ENCODE measurements at places on chromosomes 12 and 14.

GRCh38 chr12:124639122-124639806 is 71.9 kb upstream of the NCOR2 start:
- DNase-seq: no peak

GRCh38 chr12:69966839-69967238 is 141.8 kb downstream of the MYRFL start:
- DNase-seq: no peak

DNA sequence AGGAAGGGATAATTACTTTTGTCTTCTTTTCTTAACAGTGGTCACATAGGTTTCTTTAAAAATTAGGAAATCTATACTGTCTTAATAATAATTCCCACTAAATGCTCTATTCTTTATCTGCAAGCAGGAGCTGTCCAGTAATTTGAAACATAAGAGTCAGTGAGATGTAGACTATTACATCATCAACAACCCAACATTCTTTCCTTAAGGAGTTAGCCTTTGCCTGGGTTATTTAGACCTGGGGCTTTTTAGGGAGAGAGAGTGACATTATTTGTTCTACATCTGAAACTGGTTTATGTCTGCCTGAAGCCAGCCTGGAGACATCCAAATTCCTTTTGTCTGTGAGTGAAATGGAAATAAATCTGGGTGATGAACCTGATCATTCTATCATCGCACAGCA is 294.4 kb downstream of the TMTC2 start:
- DNase-seq: no peak

GRCh38 chr14:101034986-101035385 is 131.5 kb upstream of the RTL1 start:
- DNase-seq: no peak

GRCh38 chr14:104580961-104581360 is 1.4 kb downstream of the C14orf180 start:
- DNase-seq: no peak

DNA sequence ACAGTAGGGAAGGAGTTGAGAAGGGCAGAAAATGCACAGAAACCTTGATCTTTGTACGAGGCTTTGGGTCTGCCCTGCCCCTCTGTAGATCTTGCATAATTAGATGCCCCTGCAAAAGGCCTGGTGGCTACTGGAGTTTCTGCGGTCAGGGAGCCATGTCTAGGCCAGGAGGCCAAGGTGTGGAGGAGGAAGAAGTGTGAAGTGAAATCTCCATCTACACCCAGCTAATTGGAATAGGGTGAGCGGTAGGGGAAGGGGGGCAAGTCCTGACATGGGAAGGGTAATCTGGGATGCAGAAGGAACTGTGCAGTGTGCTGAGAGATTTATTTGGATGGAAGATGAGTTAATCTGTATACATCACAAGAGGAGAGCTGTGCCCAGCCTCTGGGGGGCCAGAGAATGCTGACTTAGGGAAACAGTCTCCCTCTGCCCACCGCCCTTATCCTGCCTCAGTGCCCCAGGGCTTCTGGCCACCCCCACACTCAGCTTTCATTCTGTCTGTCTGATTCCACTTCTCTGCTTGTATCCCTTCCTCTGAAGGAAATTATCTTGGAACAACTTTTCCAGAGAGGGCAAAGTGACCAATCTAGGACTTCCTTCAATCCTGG is 5.4 kb downstream of the CYP27B1 start:
- no peak for DNase-seq

- no peak for DNase-seq
Measured at GRCh38 chr12:62834971-62835547, 99.9 kb downstream of the PPM1H start.

- peak; percentile 45 for DNase-seq
Measured at GRCh38 chr14:85566603-85567002, 36.7 kb downstream of the FLRT2 start.

GRCh38 chr12:65993173-65993572 is 137.4 kb downstream of the LLPH start:
- DNase-seq: no peak

- DNase-seq: peak; percentile 56
Measured at GRCh38 chr12:93089805-93090569, 160.9 kb upstream of the EEA1 start.

GRCh38 chr12:82436354-82436753 is 78.0 kb downstream of the METTL25 start:
- DNase-seq: no peak

- peak; percentile 46 for DNase-seq
Measured at GRCh38 chr14:69049675-69050074, 70.6 kb upstream of the ACTN1 start.

- no peak for DNase-seq
Measured at GRCh38 chr12:116166306-116166705, 111.2 kb downstream of the MED13L start.

DNA sequence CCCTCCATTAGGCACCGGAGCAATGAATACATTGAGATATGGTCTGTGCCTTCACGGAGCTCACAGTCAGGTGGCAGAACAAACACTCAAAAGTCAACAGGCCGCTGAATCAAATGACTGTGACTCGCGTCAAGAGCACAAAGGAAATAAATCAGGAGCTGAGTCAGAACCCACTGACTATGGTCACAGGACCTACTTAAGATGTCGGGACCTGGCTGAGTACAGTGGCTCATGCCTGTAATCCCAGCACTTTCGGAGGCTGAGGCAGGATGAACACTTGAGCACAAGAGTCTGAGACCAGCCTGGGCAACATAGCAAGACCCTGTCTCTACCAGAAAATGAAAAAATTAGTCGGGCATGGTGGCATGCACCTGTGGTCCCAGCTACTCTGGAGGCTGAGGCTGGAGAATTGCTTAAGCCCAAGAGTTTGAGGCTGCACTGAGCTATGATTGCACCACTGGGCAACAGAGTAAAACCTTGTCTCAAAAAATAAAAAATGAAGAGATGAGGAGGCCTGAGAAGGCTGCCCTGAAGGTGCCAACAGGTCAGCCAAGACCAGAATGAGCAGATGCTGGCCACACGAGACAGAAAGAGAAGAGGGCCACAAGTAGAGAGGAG is 19.9 kb downstream of the TMEM233 start:
- DNase-seq: no peak

GRCh38 chr12:120037851-120038250 is 48.8 kb downstream of the BICDL1 start:
- no peak for DNase-seq

DNA sequence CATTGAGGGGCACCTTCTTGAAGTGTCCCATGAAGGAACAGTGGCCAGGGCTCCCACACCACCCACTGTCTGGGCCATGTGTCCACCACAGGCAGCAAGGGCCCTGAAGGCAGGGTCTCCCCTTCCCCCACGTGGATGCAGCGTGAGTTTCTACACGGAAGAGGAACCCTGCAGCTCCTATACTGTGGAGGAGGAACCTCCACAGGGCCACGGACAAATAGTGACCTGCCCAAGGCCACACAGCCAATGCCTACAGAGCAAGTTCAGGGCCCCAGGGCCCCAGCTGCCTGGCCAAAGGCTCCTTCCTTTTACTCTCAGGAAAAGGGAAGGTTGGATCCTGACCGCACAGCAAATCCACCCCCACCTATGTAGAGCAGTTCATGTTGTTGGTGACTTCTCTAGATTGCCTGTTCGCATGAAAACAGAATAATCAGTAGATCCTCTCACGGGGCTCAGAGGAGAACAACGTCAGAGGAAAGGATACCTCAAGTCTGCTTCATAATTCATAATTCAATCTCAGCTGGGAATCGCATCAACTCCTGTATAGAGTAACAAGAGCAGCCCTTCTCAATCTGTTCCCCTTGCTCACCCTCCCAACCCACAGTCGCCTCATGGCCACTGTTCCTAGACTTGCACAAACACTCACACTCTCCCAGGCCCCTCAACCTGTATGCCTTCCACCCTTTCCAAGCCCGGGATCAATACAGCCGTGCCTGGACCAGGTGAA is 11.1 kb upstream of the KRT73 start:
- DNase-seq: no peak

- no peak for DNase-seq
Measured at GRCh38 chr14:77804592-77804991, 4.7 kb downstream of the ADCK1 start.

- no peak for DNase-seq
Measured at GRCh38 chr12:78085542-78086182, 255.0 kb downstream of the NAV3 start.

GRCh38 chr14:25111061-25111601 is 61.2 kb upstream of the STXBP6 start:
- DNase-seq: peak; percentile 36

GRCh38 chr14:31106768-31107167 is 80.6 kb upstream of the STRN3 start:
- no peak for DNase-seq

GRCh38 chr12:112354399-112354798 is 27.8 kb downstream of the HECTD4 start:
- no peak for DNase-seq

DNA sequence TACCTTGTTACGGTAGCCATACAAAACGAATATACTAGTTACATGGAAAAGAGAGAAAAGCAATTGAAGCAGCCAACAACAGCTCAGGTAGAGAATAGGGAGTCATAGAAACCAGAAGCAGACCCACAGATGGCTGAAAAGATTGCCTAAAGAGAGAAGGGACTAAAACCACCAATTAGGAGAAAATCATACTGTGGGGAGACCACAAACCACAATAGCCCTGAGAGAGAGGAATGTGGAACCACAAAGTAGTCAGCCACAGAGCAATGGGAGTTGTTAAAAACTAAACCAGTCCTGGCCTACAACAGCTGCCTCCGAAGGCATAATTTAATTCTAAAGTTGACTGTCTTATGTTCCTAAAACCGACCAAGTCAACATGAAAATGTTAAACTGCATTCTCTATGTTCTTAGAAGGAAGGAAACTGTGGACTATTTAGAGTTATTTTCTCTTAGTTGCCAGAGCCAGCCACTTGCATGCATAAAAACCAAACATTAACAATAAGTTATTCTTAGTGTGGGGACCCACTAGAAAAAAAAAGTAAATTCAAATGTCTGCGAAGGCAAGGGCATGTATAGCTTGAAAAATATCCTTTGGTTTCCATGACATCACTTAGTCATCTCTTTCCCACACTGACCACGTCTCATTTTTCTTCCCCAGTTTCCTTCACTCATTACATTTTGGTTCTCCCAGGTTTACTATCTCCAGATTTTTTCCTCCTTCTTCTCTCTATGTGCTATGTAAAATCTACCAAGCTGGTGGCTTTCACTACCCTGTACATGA is 398.1 kb downstream of the NOVA1 start:
- DNase-seq: no peak

DNA sequence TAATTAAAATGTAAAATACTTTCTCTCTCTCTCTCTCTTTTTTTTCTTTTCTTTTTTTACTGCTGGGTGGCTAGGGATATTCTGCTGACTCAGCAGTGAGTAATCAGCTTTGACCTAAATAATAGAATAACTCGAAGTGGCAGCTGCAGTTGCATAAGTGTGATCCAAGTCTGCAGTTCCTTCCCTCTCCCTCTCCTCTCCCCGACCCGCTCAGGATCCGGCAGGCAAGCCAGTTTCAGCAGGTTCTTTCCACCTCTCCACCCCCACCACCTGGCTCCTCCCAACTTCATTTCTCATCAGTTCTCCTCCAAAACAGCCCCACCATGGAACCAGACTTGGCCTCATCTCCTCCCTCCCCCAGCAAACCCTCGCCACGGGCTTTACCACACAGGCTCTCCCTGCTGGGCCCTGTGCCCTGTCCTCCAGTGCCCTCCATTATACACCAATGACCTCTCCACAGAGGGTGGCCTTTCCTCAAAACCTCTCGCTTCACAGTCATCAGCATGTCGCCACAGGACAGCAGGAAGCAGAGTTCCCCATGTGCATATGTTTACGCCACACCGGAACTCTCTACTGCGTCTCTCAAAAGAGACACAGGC is 22.4 kb downstream of the SLC7A8 start:
- no peak for DNase-seq

- no peak for DNase-seq
Measured at GRCh38 chr12:128966203-128966810, 113.0 kb downstream of the GLT1D1 start.

DNA sequence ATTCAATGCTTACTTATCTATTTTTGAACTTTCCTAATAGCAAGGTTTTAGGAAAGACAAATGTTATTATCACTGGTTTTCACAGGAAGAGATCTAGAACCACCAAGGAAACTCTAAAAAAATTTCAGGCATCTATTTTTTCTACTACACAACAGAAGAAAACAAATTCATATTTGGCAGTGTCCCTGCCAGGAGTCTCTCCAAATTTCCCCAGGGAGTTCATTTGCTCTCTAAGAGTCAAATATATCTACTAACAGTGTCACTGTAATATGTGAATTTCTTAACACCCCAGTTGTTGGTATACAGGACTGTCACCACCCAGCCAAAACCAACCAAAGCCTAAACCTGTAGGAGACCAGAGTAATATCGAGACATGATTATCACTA is 83.4 kb downstream of the STXBP6 start:
- DNase-seq: no peak

DNA sequence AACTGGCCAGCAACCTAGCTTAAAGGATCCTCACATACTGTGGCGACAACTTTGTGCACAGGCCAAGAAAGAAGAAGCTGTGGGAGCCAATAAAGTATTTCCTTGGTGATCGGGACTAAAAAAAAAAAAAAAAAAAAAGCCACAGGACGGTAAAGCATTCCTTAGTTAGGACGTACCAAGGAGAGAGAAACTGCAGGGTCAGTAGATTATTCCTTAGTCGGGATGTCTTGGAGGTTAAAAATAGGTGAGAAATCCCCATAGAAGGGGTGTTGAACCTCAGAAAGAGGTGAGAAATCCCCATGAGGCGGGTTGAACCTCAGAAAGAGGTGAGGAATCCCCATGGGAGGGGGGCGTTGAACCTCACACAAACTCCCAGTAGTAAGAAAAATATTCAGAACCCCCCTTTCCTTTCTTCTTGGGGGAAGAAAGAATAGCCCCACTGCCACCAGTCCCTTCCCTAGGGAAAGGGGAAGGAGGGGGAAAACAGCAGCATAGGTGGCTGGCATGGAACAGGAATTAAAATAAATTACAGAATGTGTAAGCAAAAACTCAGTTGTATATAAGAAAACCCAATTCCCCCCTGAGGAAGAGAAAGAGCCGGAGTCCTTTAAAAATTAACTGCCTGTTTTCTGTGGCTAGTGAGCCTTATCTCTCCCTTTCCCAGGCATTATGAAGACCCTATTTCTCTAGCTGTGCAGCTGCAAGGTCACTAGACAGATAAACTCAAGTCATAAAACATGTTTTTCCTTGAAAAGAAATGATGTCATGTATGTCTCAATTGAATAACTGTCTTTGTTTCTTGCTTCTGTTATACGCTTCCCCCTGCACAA is 26.8 kb downstream of the KLRK1 start:
- DNase-seq: no peak

All from AG04449 (cell line).